ENCODE measurements at places on chromosomes 6 and 20.

- DNase-seq = no peak
Measured at GRCh38 chr6:105920071-105920470, 166.1 kb upstream of the PRDM1 start.

GRCh38 chr20:4083098-4083865, 67.9 kb upstream of the RNF24 start:
- no peak for DNase-seq

- no peak for DNase-seq
Measured at GRCh38 chr6:154241581-154241980, 115.0 kb downstream of the IPCEF1 start.

DNA sequence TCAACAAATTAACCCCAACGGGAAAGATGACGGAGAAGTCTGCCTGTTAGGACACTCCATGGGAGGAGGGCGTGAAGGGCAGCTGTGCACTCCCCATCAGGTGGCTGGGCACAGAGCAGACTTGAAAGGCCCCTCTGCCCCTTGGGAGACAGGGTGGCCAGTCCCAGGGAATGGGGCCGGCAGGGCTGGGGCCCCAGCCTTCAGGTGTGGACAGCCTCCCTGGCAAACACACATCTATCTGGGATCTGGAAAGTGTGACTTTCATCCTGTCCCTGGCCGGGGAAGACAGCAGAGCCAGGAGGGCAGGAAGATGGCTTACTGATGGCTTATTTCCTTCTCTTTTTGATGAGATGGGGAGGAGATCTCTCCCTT, 4.5 kb upstream of the FRMD1 start:
- DNase-seq = no peak

GRCh38 chr6:132843316-132844035, 29.1 kb downstream of the RPS12 start:
- no peak for DNase-seq

DNA sequence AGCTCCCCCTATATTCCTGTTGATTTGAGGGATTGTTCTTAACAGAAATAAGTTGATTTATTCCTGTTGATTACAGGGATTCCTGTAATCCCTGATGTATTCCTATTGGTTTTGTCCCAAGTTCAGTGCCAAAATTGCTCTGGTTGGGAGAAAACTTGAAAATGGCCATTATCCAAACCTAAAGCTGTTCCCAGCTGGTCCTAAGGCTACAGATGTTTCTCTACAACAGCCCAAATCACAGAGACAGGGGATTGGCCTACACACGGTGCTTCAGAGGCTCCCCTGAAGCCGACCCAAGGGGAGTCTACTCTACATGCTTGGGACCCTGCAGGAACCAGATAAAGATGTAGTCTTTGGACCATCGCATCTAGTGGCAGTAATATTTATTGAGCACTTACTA, 99.0 kb upstream of the AKAP12 start:
- DNase-seq = no peak

GRCh38 chr6:85004361-85004995, 240.1 kb upstream of the TBX18 start:
- DNase-seq = no peak

GRCh38 chr20:6142348-6142993, 19.6 kb upstream of the FERMT1 start:
- peak; percentile 37 for DNase-seq

- no peak for DNase-seq
Measured at GRCh38 chr20:9402141-9402540, 112.2 kb upstream of the LAMP5 start.

DNA sequence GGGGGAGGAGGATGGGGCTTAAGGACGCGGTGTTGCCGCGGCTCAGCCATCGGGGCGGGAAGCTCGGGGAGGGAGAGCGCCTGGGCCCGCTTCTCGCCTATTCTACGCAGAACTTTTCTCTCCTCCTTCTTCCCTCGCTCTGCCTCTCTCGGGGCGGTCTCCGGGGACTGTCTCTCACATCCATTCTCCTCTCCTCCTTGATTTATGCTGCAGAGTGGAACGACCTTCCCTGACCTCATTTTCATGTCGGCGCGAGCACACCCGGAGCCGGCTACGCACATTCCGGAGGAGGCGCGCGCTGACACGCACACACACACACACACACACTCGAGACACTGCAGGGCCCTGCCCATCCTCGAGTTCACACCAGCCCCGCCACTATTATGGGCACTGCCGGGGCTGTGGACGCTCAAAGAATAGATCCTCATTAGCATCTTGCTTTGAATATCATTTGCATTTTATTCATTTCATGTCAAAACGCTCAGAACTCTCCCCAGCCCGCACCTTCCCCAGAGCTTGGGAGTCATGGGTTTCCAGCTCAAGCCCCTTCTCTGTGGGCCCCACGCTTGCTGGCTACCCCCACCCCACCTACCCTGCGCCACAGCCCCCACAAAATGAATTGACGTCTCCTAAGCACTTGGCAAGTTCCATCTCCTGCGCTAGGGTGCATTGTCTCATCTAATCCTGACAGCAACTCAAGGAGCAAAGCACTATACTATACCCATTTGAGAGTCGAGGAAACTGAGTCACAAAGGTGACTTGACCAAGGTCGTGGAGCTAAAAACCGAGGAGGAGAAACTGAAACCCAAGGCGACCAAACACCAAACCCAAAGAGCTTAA, 36.8 kb downstream of the NCR2 start:
- DNase-seq = no peak

- DNase-seq = peak; percentile 54
Measured at GRCh38 chr6:134178161-134179044, 126.0 kb upstream of the SLC2A12 start.

GRCh38 chr20:40683221-40683893, 5.7 kb downstream of the MAFB start:
- no peak for DNase-seq

GRCh38 chr6:55490871-55491270, 88.1 kb downstream of the HMGCLL1 start:
- no peak for DNase-seq

- no peak for DNase-seq
Measured at GRCh38 chr6:133590814-133591213, 298.1 kb upstream of the TCF21 start.

DNA sequence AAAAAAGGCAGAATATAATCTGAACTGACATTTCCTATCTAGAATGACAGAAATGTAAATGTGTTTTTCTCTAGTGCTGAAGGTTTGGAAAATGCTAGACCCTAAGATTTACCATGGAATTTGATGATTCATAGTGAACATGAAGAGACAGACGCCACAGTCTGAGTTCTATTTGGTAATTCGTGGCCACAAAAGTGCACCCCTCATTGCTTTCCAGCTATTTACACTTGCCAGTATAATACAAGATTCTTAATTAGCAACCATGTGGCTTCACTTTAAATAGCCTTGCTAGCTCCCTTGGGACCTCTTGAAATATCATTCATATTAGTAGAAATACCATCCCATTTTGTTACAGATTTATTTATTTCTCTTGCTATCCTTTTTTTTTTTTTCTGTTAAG, 636.8 kb downstream of the PRKN start:
- no peak for DNase-seq

GRCh38 chr6:159134701-159135364, 34.4 kb upstream of the FNDC1 start:
- peak; percentile 26 for DNase-seq

- DNase-seq = no peak
Measured at GRCh38 chr6:153058291-153058690, 55.8 kb upstream of the MTRF1L start.

- no peak for DNase-seq
Measured at GRCh38 chr6:129684323-129684884, 25.6 kb downstream of the ARHGAP18 start.

- no peak for DNase-seq
Measured at GRCh38 chr6:37340639-37340943, 13.2 kb upstream of the RNF8 start.

DNA sequence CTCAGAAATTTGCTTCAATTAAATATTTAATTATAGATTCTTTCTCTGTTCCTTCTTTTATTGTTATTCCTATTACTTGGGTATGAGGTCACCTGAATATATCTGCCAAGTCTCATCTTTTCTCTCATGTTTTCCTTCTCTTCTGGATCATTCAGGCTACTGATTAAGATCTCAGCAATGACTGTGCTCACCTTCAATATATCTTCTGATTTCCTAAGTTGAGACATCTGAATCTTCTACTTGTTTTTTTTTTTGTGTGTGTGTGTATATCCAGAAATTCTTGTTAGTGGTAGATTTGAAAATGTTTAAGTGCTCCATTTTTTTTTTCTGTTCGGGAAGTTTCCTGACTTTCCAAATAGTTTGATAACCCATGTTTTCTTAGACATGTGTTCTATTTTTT, 108.0 kb downstream of the ADGRB3 start:
- no peak for DNase-seq

- DNase-seq = no peak
Measured at GRCh38 chr6:140058863-140059262, 684.4 kb upstream of the CITED2 start.

DNA sequence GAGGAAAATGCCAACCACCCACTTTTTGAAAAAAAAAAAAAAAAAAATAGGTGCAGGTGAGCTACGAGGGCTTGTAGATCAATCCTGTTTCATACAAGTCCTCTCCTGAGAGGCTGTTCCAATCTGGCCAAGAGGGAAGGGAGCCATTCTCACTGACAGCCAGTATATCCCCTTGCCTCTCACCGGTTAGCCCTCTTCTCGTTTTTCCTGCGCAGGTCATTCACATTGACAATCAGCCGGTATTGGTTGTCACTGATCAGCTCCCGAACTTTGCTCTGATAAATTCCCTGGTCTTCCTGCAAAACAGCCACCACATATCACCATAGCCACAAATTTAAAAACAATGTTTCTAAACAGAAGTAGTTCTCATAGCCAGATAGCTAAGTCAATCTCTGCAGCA, 1.4 kb downstream of the MCM3 start:
- no peak for DNase-seq

DNA sequence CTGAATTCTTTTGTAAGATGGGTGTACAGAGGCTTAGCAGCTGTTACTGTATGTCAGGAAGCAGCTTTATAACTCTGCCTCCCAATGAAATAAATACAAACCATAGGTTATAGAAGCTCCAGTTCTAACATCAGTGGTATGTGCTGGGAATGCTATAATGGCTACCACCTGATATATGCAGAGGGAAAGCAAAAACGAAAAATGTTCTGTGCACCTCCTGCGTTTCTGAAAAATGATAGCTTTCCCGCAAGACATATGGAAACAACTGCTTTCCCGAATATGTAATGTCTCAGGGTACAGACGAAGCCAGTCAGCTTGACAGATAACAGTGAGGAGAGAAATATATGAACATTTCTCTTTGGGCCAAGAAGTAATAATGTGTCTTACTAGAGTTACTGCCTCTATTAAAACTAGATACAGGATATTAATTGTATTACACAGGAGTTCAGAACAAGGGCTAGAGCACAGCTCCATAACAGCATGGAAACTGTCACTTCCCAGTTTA, 517.0 kb upstream of the NRSN1 start:
- no peak for DNase-seq

DNA sequence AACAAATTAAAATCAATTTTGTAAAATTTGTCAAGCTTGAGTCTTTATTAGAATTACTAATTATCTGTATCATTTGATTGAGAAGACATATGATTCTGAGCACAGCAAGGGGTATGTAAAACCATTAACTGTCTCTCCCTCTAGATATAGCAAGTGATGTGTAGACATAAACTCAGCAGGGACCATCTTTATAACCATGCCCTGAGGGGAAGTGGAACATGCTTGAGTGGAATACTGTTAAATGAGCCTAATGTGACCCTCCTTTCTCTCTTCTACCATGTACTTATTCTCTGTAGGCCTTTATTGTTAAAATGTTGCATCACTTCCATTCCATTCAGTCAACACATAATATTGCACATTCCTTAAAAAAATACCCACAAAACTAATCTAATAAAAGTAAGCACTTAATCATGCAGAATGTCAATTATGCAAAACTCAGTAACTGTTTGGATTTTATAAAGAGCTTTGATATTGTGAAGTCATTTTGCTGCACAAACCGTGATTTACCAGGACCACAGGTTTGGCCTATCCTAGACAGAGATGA, 896.6 kb upstream of the MANEA start:
- no peak for DNase-seq

GRCh38 chr6:168410035-168410434, 30.9 kb upstream of the SMOC2 start:
- DNase-seq = no peak

GRCh38 chr6:1627827-1628560, 18.3 kb downstream of the FOXC1 start:
- DNase-seq = no peak

DNA sequence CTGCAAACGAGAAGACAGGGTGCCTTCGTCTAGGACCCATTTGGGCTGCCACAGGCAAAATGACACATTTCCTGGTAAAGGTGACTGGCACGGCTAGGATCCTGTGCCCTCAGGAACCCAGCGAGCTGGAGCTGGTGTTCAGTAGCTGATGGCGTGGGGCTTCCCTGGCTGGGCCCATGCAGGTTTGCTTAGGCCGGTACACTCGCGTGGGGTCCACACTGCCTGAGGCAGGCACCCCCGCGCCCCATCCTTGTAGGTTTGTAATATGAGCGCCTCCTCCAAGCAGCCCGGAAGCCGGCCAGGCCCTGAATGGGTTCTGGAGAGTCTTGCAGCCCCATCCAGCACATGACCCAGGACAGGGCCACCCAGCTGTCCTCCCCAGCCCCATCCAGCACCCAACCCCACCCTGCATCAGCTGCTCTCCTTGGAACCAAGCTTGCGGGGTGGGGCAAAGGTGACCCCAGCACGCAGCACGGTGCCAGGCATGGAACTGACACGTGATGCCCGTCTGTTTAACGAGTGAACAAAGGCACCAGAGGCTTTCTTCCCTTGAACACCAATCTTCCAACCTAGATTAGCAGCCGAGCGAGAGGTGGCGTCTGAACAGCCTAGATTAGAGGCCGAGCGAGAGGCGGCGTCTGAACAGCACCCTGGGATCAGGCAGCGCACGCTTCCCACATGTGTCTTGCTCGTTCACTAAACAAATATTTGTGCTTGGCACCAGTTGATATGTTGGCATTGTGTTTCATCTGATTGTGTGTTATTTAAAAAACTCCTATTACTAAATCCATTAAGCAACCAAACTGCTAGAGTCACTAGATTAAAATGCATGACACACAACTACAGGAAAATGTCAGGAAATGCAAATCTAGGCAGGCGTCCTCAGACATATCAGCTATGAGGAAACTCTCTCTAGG, 112.1 kb downstream of the DLL1 start:
- no peak for DNase-seq

- no peak for DNase-seq
Measured at GRCh38 chr6:38847497-38847896, 132.4 kb downstream of the DNAH8 start.

GRCh38 chr6:63732336-63732735, 96.7 kb downstream of the PHF3 start:
- no peak for DNase-seq

DNA sequence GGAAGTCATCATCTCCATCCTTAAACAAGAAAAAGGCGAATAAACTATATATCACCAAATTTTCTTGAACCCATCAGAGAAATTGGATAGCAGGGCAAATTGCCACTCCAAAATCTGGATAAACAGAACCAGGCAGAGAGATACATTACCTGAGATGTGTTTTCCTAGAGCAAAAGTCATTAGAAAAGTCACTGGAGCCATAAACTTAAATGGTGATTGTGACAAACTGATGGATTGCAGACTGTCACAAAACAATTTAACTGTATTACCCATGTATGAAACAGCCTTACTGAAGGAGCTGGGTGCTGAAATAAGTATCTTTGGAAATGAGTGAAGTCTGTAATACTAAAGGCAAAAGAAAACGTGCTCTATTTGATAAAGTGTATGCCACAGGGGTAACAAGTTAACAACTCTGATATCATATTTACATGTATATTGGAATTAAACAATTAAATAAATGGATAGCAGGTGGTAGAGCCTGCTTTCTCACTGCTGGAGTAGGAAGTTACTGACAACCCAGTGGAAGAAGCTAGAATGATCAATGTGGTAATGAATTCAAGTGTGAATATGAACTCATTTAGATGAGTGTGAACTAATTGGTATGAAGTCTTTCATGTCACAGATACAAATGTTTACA, 186.9 kb downstream of the LMBRD1 start:
- no peak for DNase-seq

Measured in H54 (cell line).